ENCODE measurements at places on chromosomes 11 and 22.

DNA sequence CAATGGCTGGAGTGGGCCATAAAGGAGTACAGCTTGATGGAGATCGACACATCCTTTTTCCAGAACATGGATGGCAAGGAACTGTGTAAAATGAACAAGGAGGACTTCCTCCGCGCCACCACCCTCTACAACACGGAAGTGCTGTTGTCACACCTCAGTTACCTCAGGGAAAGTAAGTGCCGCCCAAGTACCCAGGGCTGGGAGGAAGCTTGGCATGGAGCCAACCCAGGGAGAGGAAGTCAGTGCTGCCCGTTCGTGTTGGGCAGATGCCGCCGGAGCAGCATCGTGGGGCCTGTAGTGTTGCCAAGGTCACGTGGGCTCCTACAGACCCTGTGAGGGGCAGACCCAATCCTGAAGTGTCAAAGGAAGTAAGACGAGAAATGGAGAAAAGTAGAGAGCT is 78.9 kb downstream of the FLI1 start:
- peak; percentile 35 for DNase-seq

DNA sequence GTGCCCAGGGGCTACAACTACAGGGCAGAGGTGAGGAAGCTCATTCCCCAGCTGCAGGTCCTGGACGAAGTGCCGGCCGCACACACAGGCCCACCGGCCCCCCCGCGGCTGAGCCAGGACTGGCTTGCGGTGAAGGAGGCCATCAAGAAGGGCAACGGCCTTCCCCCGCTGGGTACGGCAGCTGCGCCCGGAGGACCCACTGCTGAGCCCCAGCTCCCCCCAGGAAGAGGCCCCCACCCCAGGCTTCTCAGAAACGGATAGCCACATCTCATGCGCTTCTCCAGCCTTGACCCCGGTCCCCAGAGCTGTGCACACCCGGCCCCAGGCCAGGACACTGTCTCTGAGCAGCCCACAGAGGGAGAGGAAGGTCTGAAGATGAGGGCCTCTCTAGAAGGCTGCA is 9.4 kb downstream of the LMNTD2 start:
- DNase-seq: no peak

DNA sequence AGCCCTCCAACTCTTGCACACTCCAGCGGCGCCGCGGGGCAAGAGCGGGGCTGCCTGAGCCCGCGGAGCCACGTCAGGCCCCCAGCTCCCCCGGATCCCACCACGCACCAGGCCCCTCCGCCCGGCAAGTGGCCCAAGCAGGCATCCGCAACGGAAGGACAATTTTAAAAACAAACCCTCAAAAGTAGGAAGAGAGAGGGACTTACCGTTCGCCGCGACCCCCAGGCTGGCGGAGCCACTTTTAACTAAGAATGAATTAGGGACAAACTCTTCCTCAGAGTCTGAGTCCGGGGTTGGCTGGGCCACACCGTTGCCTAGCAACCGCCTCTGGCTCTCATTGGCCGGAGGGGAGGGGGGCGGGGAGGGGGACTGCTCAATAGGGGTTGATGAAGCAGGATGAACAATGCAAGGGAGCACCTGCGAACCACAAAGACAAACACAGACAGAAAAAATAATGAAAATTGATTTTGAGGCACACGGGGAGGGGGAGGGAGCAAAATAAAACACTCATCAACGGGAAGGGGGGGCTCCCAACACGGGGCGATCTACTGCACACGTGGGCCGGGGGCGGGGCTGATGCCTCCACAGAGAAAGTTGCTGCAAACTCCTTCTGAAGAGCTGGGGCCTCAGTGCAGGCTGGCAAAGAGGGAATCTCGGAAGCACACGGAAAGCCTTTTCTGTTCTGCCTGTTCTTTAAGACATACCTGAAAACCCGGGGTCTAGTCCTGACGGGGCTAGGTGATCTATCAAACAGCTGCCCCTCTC is 387.5 kb upstream of the NARS2 start:
- no peak for DNase-seq

DNA sequence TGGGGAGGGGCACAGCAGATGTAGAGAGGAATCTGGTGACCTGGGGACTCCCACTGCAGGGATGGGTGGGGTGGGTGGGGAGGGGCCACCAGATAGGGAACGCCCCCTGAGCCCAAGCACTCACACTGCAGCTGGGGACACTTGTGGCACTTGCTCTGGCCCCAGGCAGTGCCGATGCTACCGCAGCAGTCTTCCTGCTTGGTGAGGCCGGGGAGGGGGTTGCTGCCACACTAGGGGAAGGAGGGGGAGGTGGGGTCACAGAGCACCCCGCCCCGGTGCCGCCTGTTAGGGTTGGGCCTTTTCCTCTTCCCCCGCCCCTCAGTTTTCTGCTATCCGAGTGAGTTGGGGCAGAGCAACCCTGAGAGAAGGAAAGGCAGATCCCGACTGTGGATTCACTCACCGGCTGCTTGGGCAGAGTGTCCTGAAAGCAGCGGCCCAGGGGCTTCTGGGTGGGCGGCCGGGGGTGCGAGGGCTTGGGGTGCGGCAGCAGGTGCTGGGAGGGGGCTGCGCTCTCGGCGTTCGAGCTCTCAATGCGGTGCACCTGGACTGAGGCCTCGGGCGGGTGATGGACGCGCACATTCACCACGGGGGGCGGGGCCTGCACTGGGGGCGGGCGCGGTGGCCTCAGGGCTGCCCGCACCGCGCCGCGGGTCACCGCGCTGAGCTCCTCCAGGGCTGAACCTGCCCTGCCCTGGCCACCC is 4.7 kb downstream of the LTBP3 start:
- DNase-seq: no peak

- no peak for DNase-seq
These were observed 97.3 kb downstream of the STIM1 start for GRCh38 chr11:3952715-3953114.

- no peak for DNase-seq
These were observed 69.4 kb downstream of the BUD13 start for GRCh38 chr11:116703421-116703820.

GRCh38 chr11:70057080-70057479 is 21.0 kb upstream of the ANO1 start:
- no peak for DNase-seq

- DNase-seq: no peak
These were observed 524.8 kb upstream of the API5 start for GRCh38 chr11:42786981-42787380.

- no peak for DNase-seq
These were observed 11.6 kb downstream of the GP1BB start for GRCh38 chr22:19734837-19735382.

DNA sequence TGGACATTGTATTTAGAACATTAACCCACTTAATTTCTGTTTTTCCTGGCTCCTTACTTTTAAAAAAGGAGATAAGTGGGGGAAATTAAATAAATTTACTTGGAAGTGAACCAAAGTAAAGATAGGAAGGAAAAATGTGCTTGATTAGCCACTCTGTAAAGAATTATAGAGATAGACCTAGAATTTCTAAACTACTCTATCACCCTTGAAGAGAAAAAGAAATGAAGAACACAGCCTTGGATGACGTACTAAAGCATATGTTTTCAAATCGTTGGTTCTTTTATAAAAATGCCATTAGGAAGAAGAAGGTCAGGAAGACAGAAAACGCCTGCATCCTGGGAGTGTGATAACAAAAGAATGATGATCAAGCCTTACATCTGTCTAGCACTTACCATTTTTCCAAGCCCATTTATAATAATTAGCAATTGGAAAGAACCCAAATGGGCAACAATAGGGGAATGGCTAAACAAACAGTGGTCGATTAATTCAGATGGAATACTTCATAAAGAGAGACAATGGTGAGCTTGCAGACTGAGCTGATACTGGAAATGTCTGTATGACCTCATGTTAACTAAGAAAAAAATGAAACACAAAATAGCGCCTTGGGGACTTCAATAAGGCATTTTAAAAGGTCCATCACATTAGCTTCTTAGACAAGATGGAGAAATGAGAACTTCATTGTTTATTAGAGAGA is 81.0 kb upstream of the LRRC55 start:
- no peak for DNase-seq

DNA sequence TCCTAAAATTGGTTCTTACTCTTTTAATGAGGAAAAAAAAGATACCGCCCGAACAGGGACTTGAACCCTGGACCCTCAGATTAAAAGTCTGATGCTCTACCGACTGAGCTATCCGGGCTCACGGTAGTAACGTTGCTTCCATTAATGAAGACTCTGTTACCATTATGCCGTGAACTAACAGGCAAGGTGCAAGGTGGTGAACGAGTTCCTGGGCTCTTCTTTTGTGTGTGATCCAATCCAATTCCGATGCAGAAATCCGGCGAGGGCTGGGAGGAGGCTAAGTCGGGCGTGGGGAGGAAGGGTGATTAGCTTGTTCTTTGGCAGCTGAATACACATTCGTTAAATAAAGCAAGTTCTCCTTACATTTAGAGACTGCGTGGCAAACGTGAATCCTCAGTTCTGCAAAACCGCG is 49.0 kb downstream of the OR4D9 start:
- peak; percentile 26 for DNase-seq

- no peak for DNase-seq
These were observed 89.9 kb upstream of the APOA1 start for GRCh38 chr11:116927163-116927974.

- DNase-seq: no peak
These were observed 14.8 kb upstream of the TPBGL start for GRCh38 chr11:75225794-75226193.

DNA sequence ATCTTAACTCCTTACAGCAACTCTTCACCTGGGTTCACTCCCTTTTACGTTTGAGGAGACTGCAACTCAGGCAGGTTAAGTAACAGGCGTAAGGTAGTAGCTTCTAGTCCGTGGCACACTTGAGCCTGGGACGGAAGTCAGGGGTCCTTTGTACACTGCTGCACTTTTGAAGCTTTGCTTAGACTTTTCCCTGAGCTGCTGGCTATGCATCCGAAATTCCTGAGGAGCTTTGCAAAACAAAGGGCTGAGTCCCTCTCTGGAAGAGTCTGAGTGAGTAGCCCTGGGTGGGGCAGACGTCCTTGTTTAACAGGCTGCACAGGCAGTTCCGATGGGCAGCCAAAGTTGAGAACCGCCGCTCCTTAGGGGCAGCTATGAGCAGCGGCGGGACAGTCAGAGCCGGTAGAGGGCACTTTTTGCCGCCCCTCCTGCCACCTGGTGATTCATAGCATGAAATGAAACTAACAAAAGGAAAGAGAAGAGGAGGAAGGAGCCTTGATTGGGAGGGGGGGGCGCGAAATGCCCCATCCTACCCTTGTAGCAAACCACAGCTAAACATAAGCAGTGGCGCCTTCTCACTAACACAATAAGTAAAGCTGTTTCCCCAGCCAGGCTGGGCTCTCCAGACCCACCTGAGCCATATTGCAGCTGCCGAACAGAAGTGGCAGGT is 1.4 kb downstream of the TMEM109 start:
- peak; percentile 47 for DNase-seq

DNA sequence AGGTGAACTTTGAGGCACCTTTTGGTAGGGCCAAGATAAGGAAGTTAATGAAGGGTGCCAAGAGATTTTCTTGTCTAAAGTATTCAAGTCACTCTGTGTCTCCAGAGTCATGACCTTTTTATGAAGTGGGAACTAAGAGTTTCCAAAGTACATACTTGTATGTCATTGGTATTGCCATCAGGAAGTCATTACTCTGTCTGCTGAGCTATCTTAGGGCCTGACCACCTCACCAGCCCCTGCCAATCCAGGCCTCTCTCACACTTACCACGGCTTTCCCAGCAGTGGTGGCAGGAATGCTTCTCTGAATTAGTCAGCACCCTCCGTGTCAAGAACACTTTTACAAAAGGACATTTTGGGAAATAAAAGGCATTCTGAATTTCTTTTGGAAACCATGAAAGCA is 192.8 kb upstream of the MTNR1B start:
- DNase-seq: no peak

GRCh38 chr11:112044961-112045360 is 19.8 kb downstream of the DLAT start:
- DNase-seq: no peak

- DNase-seq: no peak
These were observed 2.7 kb downstream of the SLC43A3 start for GRCh38 chr11:57424137-57424791.

DNA sequence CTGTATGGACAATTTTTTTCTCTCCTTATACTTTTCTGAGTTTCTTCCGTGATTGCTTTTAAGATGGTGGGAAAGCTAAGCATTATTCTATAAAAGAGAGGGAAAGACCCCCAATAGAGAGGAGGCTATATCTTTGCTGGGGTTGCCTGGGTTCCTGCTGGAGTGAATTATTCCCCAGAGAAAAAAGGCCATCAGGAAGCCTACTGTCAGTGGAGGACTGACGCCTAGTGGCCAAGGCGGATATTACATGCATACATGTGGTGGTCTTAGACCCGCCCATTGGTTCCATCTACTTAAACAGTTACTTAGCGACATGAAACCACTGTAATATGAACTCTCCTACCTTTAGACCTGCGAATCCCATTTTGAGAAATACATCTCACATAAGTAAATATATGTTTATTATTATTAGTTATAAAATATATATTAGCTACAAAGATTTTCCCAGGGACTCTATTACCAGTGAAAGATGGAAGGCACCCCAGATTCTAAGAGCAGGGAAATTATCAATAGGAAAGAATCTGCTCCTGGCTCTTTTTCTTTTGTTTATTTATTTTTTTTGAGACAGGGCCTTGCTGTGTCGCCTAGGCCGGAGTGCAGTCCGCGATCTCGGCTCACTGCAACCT is 15.7 kb upstream of the PGA3 start:
- peak; percentile 67 for DNase-seq

- no peak for DNase-seq
These were observed 9.0 kb upstream of the VPREB1 start for GRCh38 chr22:22235558-22235957.

GRCh38 chr11:70272009-70272408 is 1.5 kb downstream of the PPFIA1 start:
- no peak for DNase-seq

- DNase-seq: no peak
These were observed 7.6 kb downstream of the RPL3 start for GRCh38 chr22:39311592-39312400.

- DNase-seq: no peak
These were observed 61.1 kb downstream of the NFAM1 start for GRCh38 chr22:42371099-42371498.

- DNase-seq: no peak
These were observed 3.6 kb downstream of the FIBP start for GRCh38 chr11:65884716-65885092.

- no peak for DNase-seq
These were observed 145.3 kb downstream of the NCAM1 start for GRCh38 chr11:113106507-113106906.

DNA sequence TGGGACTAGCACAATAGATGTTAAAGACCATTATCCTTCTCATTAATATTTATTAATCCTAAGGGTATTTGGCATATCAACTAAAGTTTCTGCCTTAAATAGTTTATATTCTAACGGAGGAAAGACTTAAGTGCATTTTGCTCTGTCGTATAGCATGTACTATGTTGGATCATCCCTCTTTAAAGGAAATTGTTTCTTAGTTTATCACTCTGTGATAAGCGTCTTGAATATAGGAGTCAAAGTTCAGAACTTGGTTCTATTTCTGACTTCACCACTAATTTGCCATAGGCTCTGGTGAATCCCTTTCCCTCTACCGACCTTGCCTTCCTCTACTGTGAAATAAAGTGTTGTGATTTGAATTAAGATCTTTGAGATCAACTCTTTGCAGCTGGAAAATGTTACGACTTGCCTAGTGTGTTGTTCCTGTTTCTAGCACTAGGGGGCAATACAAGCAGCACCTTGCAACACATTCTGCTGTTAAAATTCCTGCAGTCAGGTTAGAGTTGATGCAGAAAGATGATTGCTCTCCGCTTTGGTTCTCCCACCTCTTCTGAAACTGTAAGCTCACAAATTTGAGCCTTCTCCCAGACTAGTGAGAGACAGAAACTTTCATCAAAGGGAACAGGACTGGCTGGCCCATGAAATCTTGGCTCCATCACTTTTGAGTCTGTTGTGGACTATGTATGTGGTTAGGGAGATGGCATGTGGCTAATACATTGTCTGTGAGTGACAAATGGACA is 27.8 kb upstream of the ZNRF3 start:
- DNase-seq: peak; percentile 1

Data from activated CD8-positive, alpha-beta memory T cell treated with anti-CD3 and anti-CD28 coated beads for 1 hour (primary cell).